Smooth muscle cell of the coronary artery (primary cell): ENCODE measurements at places on chromosomes 3 and 15. TPM values are rescaled to one million over a fixed set of nuclear protein-coding genes. Genes with fewer than 3 reads are reported as not detected.

The KCNH8 gene
- not detected in 2 replicates for total RNA-seq

The ADAMTS17 gene
- 4.9 TPM in 1 of 2 replicates, not detected in the other for total RNA-seq

The CFAP100 gene
- not detected in 2 replicates for total RNA-seq

The ANKRD34C gene
- total RNA-seq: not detected in 2 replicates

The SLC15A2 gene
- total RNA-seq: 0.15 and 1.3 TPM in 2 replicates

The SHISA5 gene
- 88.9 and 137 TPM in 2 replicates for total RNA-seq

The RAB6B gene
- total RNA-seq: 0.30 and 1.1 TPM in 2 replicates

The GOLGA8S gene
- total RNA-seq: under 0.01 TPM in 1 of 2 replicates, not detected in the other

The IL17RD gene
- 2.7 and 3.6 TPM in 2 replicates for total RNA-seq

The TCAIM gene
- total RNA-seq: 10.8 and 14.5 TPM in 2 replicates

The PODXL2 gene
- 1.1 and 1.8 TPM in 2 replicates for total RNA-seq

The ZKSCAN7 gene
- 4.6 and 8.3 TPM in 2 replicates for total RNA-seq

The SCG5 gene
- total RNA-seq: 4.7 and 100 TPM in 2 replicates
